ENCODE measurements at places on chromosomes 12 and 14.

DNA sequence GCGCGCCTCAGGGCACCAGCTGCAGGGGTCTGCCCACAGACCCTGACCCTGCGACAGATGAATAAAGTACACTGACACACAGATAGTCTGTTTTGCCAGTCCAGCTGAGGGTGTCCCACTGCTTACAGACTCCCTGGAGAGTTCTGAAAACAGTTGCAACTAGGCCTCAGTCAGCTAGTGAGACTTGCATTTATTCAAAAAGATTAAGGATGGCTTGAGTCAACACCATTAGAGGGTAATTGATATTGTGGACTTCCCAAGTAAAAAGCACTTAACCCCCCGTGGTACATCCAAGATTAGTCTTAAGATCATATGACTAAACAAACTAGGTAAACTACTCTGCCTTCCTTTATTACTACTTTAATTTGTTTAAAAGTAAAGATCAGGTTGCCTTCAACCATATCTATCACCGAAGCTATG, 11.1 kb upstream of the PSEN1 start:
- H3K4me1 ChIP-seq, result no peaks in the 10 kb centered on the region
- H3K4me3 ChIP-seq, result no peak overlapping the region
- no peak overlapping the region for H3K27ac ChIP-seq
- DNase-seq, result peak; percentile 3

DNA sequence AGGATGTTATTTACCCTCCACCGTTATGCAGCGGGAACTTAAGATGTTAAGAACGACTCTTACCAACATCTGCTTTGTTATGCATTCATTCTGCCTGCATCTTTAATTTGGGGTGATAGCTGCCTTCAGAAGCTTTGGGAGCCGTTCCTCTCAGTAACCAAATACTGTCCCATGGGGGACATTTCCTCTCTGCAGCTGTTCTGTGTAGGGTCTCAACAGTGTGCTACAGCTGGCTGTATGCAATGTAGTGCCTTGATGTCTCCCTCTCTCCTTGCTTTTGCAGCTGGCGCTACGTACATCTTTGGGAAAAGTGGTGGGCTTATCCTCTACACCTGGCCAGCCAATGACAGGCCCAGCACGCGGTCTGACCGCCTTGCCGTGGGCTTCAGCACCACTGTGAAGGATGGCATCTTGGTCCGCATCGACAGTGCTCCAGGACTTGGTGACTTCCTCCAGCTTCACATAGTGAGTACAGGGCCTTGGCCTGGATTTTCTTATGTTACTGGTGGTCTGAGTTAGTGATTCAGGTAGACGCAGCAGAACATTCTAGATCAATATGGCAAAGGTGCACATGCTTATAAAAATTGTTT, 744.3 kb downstream of the DIO2 start:
- no peak overlapping the region for H3K27ac ChIP-seq
- no peak for DNase-seq
- no peak overlapping the region for H3K4me3 ChIP-seq
- no peaks in the 10 kb centered on the region for H3K27me3 ChIP-seq

- H3K4me3 ChIP-seq, result no peak overlapping the region
- H3K27me3 ChIP-seq, result no peaks in the 10 kb centered on the region
- no peaks in the 10 kb centered on the region for H3K4me1 ChIP-seq
These were observed 62.5 kb upstream of the PRICKLE1 start for GRCh38 chr12:42652048-42652447.

DNA sequence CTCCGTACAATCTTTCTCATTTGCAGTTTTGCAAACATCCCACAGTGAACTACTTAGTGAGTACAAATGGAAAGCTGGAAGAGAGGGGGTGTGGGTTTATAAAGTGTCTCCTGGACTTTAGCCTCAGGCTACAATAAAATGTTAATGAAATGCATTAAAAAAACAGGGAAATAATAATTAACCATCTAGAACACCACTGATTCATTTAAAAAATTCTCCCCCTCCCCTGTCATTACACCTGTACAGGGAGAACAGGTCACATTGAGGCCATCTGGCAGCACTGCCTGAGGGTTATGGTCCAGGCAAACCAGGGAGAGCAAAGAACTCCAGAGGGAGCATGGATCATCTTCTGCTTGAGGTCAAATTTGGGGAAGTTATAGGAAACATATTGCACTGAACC, 96.3 kb downstream of the TSPAN8 start:
- no peak overlapping the region for H3K27ac ChIP-seq
- no peaks in the 10 kb centered on the region for H3K4me1 ChIP-seq
- no peak for DNase-seq
- no peak overlapping the region for H3K4me3 ChIP-seq
- no peaks in the 10 kb centered on the region for H3K36me3 ChIP-seq

DNA sequence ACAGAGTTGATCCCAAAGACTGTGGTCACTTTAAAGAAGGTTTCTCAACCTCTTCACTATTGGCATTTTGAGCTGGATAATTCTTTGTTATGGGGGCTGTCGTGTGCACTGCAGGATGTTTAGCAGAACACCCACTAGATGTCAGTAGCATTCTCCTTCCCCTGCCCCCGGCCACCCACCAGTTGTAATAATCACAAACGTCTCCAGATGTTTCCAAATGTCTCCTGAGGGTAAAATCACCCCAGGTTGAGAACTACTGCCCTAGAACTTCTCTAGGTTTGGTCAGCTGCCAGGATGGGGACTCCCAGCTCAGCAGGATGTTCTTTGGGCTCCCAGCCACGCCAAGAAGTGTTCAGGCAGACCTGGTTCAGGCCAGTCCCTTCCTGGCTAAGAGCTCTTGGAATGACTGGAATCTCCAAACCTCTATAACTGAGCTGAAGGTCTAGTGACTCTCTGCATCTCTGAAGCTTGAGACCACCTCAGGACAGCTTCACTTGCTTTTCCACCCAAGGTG, 12.5 kb upstream of the AJUBA start:
- no peak overlapping the region for H3K4me3 ChIP-seq
- peaks cover 20% of the 10 kb centered on the region for H3K4me1 ChIP-seq
- no peak overlapping the region for H3K27ac ChIP-seq
- DNase-seq, result peak; percentile 86
- no peaks in the 10 kb centered on the region for H3K27me3 ChIP-seq
- peaks cover 12% of the 10 kb centered on the region for H3K36me3 ChIP-seq

GRCh38 chr14:86013641-86014040, 483.7 kb downstream of the FLRT2 start:
- no peaks in the 10 kb centered on the region for H3K36me3 ChIP-seq
- H3K4me1 ChIP-seq, result no peaks in the 10 kb centered on the region
- no peak overlapping the region for H3K27ac ChIP-seq
- DNase-seq, result no peak

DNA sequence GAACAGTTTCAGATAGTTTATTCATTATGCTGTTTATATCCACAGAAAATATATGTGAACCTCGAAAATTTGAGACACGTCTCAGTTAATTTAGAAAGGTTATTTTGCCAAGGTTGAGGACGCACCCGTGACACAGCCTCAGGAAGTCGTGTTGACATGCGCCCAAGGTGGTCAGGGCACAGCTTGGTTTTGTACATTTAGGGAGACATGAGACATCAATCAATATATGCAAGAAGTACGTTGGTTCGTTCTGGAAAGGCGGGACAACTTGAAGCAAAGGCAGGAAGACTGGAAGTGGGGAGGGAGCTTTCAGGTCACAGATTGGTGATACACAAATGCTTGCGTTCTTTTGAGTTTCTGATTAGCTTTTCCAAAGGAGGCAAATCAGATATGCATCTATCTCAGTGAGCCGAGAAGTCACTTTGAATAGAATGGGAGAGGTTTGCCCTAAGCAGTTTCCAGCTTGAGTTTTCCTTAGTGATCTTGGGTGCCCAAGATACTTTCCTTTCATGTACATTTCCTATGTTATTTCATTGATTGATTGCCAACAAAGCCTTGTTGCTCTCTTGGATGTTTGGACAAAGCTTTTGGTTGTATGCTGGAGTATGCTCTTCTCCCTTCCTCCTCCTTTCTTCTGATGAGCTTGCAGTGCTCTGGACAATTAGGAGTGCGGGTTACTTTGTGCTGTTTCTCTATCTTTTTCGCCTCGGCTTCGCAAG, 3.2 kb downstream of the SNAPC1 start:
- peaks cover 10% of the 10 kb centered on the region for H3K36me3 ChIP-seq
- DNase-seq, result no peak
- H3K4me3 ChIP-seq, result no peak overlapping the region
- H3K27ac ChIP-seq, result no peak overlapping the region

- H3K27me3 ChIP-seq, result no peaks in the 10 kb centered on the region
- no peak overlapping the region for H3K4me3 ChIP-seq
- H3K4me1 ChIP-seq, result no peaks in the 10 kb centered on the region
- H3K27ac ChIP-seq, result no peak overlapping the region
- no peak for DNase-seq
These were observed 260.9 kb downstream of the BMP4 start for GRCh38 chr14:53695692-53696214.

- no peak for DNase-seq
- H3K4me1 ChIP-seq, result no peaks in the 10 kb centered on the region
- H3K27me3 ChIP-seq, result no peaks in the 10 kb centered on the region
- H3K27ac ChIP-seq, result no peak overlapping the region
These were observed 38.1 kb upstream of the C12orf50 start for GRCh38 chr12:88067301-88067700.

Measured in spinal cord (tissue), 10 donors.